ENCODE measurements at places on chromosomes 1 and 21.

DNA sequence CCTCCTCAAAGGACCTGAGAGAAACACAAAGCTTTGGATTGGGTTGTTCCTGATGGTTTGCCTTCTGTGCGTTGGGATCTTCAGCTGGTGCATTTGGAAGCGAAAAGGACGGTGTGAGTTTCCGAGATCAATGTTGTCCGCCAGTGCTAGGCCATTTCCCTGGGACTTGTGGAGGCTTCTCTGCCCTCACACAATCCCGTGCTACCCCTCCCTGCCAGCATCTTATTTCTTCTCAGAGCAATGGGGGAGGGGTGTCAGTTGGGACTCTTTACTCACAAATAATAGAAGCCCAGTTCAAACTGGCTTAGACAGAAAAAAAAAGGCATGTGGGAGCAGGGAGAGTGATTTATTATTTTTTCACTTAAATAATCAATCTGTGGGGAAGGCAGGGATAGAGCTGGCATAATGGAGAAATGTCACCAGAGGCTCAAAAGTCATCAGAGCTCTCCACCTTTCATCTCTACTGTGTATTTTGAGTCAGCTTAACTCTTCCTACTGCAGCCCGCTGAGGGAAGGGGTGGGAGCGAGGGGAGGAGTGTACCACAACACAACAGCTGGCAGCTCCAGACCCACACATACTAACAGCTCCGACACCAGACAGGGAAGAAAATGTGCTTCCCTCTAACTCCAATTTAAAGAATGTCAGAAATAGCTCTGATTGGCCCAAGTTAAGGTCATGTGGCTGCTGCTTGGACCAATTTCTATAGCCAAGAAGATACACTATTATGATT lies 22.4 kb downstream of the LY9 start:
- DNase-seq, result no peak

DNA sequence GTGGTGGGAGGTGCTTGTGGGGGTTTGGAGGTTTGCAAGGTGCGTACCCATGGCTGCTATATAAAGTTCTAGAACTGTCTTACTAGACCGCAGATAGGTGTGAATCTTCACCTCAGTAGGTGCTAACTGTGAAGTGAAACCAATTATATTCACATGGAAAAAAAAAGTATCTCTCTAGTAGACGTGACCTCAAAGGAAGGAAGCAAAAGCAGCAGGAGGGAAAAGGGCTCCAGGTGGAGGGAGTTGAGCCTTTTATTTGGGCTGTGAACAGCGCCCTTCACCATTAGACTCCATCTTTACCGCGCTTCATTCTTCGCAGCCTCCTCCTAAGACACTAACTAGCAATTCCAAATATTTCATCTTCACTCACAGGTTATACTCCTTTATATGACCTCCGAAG lies 129.8 kb downstream of the TBX19 start:
- DNase-seq, result no peak

GRCh38 chr1:41381692-41382479 lies 20.7 kb downstream of the FOXO6 start:
- no peak for DNase-seq

- no peak for DNase-seq
Measured at GRCh38 chr1:168234846-168235547, 9.2 kb downstream of the SFT2D2 start.

GRCh38 chr21:31416465-31416864 lies 72.4 kb upstream of the TIAM1 start:
- DNase-seq, result peak; percentile 9

DNA sequence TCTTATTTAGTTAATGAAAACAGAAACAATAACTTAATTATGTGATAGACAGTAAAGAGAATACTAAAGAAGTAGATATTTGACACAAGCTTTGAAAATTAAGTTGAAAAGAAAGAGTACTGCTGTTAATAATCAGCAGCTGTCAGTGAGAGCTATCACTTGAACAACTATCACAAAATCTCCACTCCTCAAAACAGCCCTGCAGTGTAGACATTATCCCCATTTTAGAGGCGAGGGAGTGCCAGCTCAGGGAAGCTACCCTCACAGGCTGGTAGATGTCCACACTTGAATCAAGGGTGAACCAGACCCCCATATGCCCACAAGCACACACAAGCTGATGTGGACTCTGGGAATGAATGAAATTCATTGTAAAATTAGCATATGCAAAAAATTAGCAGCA lies 248.8 kb downstream of the RHOU start:
- DNase-seq, result no peak

DNA sequence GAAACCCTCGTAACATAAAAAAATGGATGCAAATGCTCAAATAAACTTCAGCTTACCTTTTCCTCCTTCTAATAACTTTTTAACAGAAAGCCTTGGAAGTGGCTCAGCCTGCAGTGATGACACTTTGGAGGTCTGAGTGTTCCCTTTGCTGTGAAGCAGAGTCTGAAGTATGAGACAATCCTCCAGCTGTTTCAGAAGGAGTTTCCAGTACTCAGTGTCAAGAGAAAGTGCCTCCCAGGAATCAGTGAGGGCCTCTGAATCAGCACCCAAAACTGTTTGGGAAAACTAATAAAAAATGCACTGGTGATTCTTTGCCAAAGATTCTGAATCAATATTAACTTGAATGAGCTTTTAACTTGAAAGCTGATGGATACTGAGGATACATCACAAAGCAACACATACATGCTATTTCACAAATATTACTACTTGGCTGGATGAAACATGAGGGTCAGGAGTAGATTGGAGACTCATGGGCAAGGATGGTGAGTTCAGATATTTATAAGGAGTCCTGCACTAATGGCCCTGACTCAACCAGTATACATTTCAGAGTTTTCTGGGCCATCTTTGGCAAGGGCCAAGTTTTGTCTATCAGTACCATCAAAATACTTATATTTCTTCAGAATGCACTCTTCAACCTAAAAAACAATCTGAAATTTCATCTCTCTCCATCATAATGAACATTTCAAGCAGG lies 77.0 kb downstream of the IARS2 start:
- no peak for DNase-seq

DNA sequence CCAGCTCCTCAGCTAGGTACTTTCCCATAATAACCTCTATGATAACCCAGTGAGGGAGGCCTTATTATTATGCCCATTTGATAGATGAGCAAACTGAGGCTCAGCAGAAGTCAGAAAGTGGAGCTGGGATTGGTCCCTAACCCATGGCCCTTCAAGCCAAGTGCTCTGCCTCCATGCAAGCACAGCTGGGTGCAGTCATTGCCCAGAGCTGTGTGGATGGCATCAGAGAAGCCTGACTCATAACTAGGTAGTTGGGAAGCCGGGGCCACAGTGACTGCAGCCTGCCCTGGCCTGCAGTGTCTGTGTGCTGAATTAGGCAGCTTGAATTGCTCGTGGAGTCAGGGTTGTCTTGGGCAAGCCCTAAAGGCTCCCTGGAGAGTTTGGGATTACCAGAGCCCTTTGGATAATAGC lies 89.9 kb upstream of the SLC2A1 start:
- DNase-seq, result no peak

DNA sequence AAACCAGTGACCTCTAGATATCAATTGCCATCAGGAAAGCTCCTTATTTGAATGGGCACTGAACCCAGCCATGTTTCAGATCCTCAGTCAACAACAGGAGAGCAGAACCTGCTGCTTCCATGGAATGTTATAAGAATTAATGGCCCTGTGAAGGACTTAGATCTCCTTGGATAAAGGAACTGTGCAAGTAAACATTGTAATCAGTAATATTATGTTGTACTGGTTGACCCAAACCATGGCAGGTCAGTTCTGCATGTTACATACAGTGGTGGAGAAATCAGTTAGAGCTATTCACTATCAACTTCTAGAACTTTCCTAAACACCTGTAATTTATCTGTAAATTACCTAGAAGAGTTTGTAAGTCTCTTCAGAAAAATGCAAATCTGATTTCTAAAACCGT lies 11.2 kb upstream of the CLDN8 start:
- no peak for DNase-seq

- no peak for DNase-seq
Measured at GRCh38 chr1:220123889-220124288, 30.0 kb downstream of the IARS2 start.

DNA sequence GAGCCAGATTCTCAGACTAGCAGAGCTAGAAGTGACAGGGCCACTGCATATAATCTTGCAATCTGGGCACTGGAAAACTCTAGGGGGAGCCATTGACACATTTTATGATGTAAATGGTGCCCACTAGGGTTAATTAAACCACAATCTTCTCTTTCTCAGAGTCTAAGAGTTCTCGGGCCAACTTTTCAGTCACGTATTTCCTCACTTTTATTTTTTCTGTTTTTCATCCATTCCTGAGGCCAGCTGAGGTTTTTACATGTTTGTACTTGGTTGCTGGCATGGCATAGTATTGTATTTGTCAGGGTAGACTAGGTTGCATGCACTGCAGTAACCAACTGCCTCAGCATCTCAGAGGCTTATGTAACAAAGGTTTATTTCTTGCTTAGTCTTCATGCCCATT lies 138.2 kb downstream of the ZNF326 start:
- no peak for DNase-seq
